ENCODE measurements at places on chromosomes 7 and 10.
A peak's percentile ranks its signal among the peaks of the same experiment; 100 is the strongest.

- DNase-seq, result no peak
These were observed 260.7 kb upstream of the PRKCQ start for GRCh38 chr10:6840766-6841165.

DNA sequence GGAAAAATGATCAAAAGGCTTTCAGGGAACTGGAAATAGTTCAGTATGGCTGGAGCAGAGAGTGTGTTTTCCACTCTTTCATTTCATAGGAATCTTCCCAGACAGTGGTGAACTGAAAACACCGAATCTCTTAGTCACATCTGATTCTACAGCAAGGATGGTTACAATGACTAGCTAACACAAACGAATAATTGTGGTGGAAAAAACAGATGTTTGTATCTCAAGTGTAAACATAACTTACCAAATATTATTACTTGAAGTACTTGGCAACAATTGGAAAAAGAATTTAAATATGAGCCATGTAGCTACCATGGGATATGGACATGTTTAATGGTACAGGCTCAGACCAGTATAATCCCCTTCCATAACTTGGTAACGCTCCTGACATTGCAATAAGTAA lies 21.1 kb upstream of the BPGM start:
- DNase-seq, result no peak

DNA sequence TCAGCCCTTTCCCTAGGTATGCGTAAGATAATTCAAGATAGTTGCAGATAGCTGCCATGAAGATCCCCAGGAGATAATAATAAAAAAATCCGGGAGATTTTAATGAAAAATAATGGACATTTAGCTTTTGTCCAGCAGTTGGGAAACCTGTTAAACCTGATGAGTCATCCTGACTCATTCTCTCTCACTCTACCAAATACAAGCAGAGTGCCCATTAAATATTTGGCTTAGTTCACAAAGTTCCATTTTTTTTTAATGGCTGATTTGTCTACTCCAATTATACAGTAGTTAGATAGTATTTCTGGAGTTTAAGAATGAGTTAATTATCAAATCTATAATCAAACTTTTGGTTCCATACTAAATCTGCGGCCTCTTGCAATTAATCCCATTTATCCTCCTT lies 2.1 kb upstream of the SHTN1 start:
- no peak for DNase-seq

DNA sequence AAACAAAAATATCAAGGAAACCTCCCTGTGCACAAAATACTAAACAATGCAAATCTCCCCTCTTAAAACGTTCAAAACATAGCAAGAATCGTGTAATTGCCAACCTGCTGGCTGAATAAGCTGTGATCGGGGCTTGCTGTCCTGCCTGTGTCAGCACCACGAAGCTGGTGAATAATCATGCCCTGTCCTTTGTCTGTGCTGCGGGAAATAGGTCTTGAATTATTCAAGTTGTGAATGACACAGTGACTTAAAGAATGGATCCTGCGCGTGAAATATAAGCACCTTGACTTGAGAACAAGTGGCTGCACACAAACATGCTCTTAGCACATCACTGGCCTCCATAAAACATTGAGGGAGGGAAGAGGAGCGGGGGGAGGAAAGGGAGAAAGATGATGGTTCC lies 130.2 kb downstream of the OAT start:
- no peak for DNase-seq

- DNase-seq, result no peak
These were observed 30.3 kb downstream of the GSTO2 start for GRCh38 chr10:104299031-104299904.

DNA sequence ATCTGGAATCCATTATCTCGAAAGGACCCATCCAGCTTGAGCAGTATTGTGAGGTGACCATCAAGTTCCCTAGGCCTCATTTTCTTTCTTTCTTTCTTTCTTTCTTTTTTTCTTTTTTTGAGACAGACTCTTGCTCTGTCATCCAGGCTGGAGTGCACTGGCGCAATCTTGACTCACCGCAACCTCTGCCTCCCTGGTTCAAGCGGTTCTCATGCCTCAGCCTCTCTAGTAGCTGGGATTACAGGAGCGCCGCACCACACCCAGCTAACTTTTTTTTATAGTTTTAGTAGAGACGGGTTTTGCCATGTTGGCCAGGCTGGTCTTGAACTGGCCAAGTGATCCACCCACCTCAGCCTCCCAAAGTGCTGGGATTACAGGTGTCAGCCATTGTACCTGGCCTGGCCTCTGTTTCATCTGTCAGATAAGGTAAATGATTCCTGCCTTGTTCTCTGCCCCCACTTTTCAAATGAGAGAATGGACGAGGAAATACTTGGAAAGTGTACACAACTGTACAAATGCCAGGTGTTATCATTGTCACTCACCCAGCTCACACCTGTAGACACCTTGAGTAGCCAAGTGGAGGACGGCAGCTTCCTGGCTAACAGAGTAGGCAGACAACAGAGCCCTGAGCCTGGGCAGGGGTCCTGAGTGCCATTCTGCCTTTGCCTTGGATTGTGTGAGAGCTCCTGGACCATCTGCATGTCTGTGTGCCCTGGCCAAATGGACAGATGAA lies 54.1 kb downstream of the HK1 start:
- DNase-seq, result no peak

DNA sequence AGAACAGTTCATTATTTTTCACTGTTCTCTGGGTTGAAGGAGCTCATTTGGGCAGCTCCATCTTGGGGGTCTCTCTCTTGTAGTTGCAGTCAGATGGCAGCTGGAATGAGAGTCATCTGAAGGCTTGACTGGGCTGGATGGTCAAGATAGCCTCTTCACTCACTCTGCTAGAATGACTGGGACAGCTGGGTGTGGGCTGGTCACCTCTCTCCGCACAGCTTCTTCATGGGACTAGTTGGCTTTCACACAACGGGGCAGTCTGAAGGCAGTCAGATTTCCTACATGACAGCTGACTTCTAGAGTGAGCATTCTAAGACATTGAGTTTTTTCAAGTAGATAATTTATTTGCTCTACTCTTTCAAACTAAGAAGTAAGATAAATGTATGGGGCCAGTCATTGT lies 13.1 kb downstream of the PLEKHA1 start:
- no peak for DNase-seq

GRCh38 chr10:13256627-13257026 lies 22.5 kb upstream of the UCMA start:
- DNase-seq, result no peak

DNA sequence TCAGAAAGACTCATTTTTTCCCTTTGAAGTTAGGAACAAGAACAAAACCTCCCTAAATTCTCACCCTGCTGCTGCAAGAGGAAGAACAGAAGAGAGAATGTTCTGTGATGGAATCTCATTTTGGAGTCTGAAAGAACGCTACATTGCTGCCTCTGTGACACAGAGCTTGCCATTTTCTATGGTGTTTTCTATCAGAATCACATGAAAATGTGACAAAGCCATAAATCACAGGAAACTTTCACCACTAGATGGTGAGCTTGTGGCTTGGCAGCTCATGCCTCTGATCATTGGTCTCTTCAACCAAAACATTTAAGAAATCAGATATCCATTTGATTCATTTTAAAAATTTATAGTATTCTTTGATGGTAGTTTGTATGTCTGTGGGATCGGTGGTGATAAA lies 82.9 kb downstream of the CADPS2 start:
- DNase-seq, result no peak

GRCh38 chr10:1249142-1249920 lies 193.1 kb downstream of the WDR37 start:
- peak; percentile 28 for DNase-seq

- DNase-seq, result no peak
These were observed 101.5 kb downstream of the RNF216 start for GRCh38 chr7:5679813-5680473.

GRCh38 chr7:86248977-86249376 lies 394.7 kb upstream of the GRM3 start:
- DNase-seq, result no peak

DNA sequence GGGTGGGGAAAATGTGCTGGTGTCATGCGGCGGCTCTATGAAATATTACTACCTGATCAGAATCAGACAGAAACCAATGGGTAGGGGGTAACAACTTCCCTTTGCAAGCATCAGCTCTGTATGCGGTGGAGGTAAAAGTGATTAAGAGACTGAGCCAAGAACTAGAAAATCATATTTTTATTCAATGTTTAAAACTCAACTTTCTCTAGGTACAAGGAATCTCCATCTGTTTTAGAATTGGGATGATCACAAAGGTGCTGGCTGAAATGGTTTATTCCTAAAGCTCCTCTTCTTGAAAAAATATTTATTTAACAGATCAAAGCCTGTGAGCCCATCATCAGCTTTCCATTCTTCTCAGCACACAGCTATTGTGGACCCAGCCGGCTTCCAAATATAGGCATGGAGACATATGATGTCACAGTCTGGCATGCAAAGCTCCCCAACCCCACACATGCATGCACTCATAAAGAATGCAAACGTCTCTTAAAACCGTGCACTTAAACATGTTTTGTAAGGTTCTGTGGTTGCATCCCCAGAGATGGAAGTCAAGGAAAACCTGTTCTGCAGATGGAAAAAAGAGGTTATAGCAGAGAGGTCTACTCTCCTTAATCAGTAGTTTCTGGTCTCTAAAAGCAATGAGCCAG lies 126.0 kb downstream of the SKIDA1 start:
- DNase-seq, result peak; percentile 73

DNA sequence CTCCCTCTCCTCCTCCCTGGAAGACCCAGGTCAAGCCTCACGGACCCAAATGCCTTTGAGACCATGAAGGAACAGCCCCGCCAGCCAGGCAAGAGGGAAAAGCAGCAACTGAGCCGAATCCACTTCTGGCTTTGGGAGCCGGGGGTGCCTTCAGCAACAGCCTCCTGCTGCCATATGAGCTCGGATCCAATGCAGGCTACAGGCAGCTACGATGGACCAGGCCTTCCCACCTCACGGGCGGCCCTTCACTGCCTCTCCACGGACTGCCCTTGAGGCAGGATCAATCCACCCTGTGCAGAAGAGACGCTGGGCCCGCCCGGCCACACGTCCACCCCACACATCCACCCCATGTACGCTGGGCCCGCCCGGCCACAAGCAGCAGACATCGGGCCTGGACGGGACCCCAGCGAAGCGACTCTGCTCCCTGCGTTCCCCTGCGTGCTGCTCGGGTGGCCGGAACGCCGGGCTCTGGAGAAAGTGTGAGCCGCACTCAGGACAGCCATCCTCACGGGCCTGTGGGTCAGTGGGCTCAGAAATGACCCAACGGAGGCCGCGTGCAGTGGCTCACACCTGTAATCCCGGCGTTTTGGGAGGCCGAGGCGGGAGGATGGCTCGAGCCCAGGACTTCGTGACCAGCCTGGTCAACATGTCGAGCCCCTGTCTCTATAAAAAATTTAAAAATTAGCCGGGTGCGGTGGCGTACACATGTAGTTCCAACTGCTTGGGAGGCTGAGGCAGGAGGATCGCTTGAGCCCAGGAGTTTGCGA lies 82.0 kb downstream of the FOXL3 start:
- peak; percentile 63 for DNase-seq

GRCh38 chr7:132347858-132348257 lies 228.4 kb downstream of the PLXNA4 start:
- no peak for DNase-seq

GRCh38 chr10:69693886-69694285 lies 63.8 kb downstream of the FAM241B start:
- DNase-seq, result no peak

- no peak for DNase-seq
These were observed 255.3 kb downstream of the DNAJB9 start for GRCh38 chr7:108824840-108825580.

GRCh38 chr7:113128031-113128430 lies 9.7 kb upstream of the SMIM30 start:
- no peak for DNase-seq
